ENCODE measurements at places on chromosomes 2 and 18. TPM values are rescaled to one million over a fixed set of nuclear protein-coding genes. Genes with fewer than 3 reads are reported as not detected.

LHCGR gene
- not detected for total RNA-seq

DLX1 gene
- total RNA-seq = 6.7 TPM

LYPD1 gene
- total RNA-seq = 4.1 TPM

TAF4B gene
- total RNA-seq = 2.2 TPM

PPM1B gene
- 32.5 TPM for total RNA-seq
